ENCODE measurements at places on chromosomes 3 and 15.

DNA sequence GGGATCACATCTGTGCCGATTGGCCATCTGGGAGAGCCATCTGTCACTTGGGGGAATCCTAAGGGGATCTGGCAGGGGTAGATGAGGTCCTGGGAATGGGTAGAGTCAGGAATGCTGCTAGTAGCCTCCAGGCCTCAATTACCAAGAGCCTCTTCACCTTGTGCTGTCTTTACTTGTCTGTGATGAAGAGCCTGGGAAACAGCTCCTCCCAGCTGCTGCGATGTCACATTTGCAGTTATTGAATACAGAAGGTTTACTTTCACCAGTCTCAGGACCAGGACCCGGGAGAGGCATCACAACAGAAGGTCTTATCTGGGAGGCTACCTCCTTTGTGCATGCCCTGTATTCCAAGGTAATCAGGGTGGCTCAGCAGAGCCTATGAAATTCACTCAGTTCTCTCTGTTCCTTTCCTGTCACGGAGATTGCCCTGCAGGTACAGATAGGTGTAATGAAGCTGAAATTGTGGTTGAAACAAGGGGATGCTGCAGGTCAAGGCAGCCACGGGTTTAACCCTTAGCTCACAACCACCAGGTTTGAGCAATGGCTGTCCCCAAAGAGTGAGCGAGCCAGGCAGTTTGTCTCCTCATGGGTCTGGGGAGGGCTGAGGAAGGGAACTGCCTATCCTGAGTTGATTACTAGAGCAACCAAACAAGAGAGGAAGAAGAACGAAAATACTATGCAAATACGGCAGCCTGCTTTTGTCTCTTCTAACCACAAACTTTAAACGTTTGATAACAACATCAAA, 298.9 kb upstream of the RORA start:
- no peak for DNase-seq

DNA sequence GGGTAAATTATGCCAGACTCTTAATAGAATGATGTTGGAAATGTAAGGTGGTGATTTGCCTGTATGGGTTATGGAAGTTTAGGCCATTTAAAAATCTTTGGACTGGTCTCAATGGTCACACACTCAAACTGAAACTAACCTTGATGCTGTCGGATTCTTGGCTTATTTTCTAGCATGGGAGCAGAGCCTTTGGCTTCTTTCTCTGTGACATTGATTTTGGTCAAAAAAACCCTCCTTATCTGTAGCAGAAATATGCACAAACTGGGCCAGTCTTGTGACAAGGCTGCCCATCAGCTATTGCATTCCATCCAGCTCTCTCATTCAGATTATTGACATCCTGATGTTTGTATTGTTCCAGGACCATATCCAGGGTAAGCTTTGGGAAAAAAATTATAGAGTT, 35.9 kb downstream of the ARPP21 start:
- DNase-seq, result no peak

- no peak for DNase-seq
Observed at GRCh38 chr3:20097015-20097414, 56.8 kb downstream of the KAT2B start.

DNA sequence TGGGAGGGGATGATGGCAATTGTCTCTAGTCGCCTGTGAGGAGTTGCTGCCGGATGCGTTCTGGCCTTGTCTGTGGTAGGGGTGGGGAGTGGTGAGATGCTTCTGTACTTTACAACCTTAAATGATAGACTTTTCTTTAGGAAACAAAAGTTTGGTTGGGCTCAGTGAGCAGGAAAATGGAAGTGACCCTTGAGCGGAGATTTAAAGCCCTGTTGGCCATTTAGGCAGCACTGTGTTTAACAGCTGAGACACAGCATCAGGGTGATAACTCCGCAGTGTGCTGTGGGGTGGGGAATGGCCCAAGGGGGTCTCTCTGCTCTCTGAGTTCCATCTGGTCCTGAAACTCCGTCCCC, 36.6 kb downstream of the SPSB4 start:
- DNase-seq, result no peak

DNA sequence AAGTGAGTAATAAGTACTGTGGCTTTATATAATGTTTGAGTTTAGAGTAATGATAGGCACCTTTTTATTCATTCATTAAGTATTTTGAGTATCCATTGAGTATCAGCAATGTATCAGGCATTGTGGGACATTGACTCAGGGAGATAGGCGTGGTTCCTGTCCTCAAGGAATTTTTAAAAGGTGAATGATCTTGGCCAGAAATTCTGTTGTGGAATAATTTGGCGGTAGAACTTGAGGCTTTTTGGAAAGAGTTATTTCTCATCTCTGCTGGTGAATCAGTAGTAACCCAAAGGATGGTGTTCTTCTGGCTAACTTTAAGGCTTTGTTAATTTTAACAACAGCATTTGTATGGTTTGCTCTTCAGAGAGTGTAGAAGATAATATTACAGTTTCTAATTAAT, 2.0 kb downstream of the RAB7A start:
- no peak for DNase-seq

DNA sequence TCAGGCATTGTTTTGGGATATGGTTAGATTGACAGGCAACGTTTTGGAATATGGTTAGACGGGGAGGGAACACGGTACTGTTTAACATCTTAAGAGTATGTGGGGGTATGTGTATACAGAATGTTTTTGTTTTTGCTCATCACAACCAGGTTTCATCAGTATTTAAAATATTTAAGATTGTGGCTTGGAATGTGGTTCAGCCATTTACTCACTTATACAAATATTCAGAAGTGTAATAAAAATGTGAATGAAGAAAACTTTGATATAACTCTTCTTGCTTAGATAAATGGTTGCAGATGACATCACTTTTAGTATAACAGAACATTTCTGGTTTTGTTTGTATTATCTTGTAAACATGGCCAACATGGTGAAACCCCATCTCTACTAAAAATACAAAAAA, 3.9 kb upstream of the PAK2 start:
- peak; percentile 27 for DNase-seq

DNA sequence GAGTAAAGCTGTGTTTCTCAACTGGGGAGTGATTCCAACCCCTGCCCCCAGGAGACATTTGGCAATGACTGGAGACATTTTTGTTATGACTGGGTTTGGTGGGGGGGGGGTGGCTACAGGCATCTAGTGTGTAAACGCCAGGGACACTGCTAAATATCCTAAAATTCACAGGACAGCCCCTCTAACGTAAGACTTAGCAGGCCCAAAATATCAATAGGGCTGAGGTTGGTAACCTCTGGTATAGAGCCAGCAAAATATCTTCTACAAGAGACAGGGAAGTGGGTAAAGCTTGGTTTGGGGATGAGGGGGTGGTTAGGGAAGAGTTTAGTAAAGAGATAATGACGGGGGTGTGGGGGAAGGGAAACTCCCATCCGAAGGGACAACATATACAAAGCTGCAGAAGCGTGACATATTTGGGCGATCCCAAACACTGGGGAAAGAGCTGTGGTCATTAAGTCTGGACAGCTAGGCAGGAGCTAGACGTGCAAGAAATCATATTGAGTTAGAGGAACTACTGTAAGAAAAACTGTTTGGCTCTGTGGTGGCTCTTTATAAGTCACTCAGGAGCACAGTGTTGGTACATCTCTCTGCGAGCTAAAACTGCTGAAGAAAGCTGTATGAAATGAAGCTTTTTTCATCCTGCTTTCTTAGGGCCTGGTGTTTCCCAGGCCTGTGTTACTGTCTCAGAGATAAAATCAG, 697 bp upstream of the TRIM69 start:
- DNase-seq, result peak; percentile 8

DNA sequence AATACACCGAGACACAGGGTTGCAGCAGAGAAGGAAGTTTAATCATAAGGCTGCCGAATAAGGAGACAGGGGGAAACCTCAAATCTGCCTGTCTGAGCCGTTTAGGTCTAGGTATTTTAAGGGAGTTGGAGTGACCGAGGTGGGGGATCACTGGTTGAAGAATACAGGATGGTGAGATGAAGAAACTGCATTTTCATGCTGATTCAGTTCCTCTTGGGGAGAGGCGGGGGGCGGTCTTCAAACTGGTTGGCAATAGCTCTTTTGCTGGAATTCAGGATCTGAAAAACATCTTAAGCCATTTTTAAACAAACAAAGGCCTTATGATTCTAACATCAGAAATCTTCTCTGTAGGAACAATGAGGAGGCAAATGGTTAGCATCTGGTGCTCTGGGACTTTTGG, 699.5 kb upstream of the CFAP20DC start:
- DNase-seq, result peak; percentile 81

- no peak for DNase-seq
Observed at GRCh38 chr15:83928878-83929418, 275.0 kb downstream of the ADAMTSL3 start.

- DNase-seq, result peak; percentile 41
Observed at GRCh38 chr3:156024904-156025533, 95.4 kb upstream of the KCNAB1 start.

GRCh38 chr3:195154793-195155535, 116.0 kb downstream of the XXYLT1 start:
- DNase-seq, result peak; percentile 91

- peak; percentile 6 for DNase-seq
Observed at GRCh38 chr3:175932586-175932985, 1073.5 kb downstream of the NAALADL2 start.

- DNase-seq, result peak; percentile 40
Observed at GRCh38 chr15:92624401-92624991, 31.1 kb downstream of the FAM174B start.

DNA sequence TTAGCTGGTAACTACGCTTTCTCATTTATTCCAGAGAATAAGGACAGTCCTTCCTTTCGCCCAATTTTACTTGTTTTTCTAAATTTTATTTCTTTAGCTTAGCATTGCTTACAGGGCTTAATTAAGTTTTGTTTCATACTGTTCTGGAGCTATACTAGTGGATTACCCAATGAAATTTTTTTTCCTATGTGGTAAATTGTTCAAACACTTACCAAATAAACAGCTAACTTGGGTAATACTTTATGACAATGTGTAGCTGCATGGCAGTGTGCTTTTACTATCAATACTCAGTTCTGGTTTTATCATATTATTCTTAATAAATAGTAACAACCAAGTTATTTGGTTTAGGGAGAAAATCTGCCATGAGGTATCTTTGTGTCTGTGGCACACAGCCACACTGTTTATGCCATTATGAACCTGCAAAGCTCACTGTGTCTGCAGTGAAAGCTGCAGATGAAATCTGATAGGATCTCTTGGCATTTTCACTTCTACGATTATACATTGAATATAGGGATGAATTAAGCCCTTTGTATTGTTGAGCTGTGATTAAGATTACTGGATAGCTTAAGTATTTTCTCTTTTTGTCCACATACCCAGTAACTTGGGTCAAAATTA, 37.2 kb downstream of the UBE2E2 start:
- DNase-seq, result peak; percentile 24

DNA sequence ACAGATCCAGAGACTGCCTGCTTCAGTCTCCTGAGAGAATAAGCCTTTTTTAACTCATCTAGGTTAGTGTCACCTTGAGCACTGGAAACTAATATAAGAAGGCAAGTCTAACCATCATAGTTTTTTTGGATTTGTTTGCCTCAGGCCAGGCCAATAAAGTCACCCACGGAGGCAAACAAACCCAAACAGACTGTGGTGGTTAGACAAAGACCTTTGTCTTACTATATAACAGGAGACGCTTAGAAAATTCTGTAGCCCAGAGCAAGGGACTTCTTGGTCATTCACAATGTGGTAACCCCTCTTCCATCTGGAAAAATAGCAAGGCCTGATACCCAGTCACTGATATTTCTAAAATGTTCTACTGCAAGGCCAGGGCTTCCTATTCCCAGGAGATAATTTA, 45.3 kb upstream of the PPP2R3A start:
- DNase-seq, result no peak

DNA sequence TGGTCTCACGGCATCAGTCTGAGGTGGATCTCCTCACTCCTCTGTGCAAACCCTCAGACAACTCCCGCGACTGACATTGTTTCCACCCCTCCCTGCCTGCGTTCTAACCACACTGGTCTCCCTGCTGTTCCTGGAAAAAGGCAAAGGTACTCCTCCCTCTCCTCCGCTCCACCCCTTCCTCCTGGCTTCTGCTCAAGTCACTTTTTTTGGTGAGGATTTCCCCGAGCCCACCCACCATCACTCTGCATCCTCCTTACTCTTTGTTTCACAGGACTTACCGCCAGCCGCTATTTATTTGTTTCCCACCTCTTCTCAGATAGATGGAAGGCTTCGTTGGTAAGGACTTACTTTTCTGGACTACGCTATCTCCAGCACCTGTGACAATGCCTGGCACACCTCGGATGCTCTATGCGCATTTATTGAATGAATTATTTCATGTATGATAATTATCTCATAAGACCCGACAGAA, 25.6 kb downstream of the PRR23E start:
- DNase-seq, result no peak

- no peak for DNase-seq
Observed at GRCh38 chr3:88657459-88657858, 450.0 kb upstream of the EPHA3 start.

GRCh38 chr15:100714034-100714748, 111.8 kb downstream of the ASB7 start:
- no peak for DNase-seq

- peak; percentile 48 for DNase-seq
Observed at GRCh38 chr3:177026505-177027277, 170.6 kb downstream of the TBL1XR1 start.

GRCh38 chr3:77320514-77320913, 280.6 kb downstream of the ROBO2 start:
- DNase-seq, result peak; percentile 82

- no peak for DNase-seq
Observed at GRCh38 chr3:8757551-8758518, 11.6 kb downstream of the OXTR start.

GRCh38 chr15:26929588-26929987, 41.4 kb upstream of the GABRG3 start:
- no peak for DNase-seq

DNA sequence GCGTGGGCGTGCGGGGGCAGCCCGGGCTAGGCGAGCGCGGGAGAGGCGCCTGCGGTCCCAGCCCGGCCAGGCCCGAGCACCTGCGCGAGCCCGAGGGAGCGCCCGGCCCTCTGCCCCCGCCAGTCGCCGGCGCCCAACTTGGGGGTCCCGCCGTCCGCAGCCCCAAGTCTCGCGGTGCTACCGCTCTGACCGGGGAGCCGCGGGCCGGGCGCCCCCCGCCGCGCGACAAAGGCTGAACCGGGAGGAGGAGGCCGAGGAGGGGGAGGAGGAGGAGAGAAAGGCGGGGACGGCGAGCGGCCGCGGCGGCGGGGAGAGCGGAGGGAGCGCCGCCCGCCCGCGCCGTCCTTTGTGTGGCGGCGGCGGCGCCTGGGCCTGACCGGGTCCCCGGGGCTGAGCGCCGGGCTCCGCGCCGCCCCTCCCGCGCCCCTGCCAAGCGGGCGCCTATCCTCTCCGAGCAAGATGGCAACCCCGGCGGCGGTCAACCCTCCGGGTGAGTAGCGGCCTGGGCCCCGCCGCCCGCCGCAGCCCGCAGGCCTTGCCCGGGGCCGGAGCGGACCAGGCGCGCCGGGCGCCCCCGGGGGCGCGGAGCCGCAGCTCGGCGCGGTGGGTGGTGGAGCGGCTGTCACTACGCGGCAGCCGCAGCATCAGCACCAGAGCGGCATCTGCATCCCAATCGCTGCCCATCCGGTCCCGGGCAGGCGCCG, at the start of gene ARNT2:
TSS of gene ARNT2 (plus strand) at position 326 of the 704 bp plus-strand sequence. CDS start at position 460, 134 bp downstream.
- DNase-seq, result peak; percentile 73

DNA sequence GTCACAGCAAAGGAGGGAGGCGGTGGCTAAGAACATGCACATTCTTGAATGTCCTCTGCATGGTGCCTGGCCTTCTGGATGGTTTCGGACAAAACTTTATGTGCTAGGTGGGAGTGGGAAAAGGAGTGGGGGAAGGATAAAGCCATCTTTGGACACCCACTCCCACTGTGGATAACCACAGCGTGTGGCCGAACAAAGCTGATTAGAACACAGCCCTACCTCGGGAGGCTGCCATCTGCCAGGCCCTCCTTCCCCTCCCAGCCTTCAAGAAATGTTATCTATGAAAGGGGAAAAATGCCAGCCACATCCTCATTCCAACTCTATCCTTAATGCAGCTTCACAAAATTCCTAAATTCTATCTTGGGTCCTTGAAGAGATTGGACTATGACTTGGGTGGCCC, 18.8 kb downstream of the AMOTL2 start:
- DNase-seq, result no peak

All from adipocyte (in vitro differentiated cells).